Left kidney (tissue), 8 donors: ENCODE measurements at places on chromosomes 1 and 21. TPM values are rescaled to one million over a fixed set of nuclear protein-coding genes. Genes with fewer than 3 reads are reported as not detected.

Gene KIRREL1
- 182 TPM for polyA plus RNA-seq

Gene CD1E
- not detected for polyA plus RNA-seq

Gene TAS1R1
- polyA plus RNA-seq: not detected

Gene NPL
- 9.0 TPM for polyA plus RNA-seq

Gene PGBD2
- polyA plus RNA-seq: 14.2 TPM

Gene HTR6
- 1.6 TPM for polyA plus RNA-seq

Gene ERG
- polyA plus RNA-seq: 17.4 TPM

GRCh38 chr1:61215119-61215518 lies 132.8 kb downstream of the NFIA start:
- no peak for DNase-seq

- no peak for DNase-seq
These were observed 156.2 kb downstream of the FMN2 start for GRCh38 chr1:240247899-240248298.

DNA sequence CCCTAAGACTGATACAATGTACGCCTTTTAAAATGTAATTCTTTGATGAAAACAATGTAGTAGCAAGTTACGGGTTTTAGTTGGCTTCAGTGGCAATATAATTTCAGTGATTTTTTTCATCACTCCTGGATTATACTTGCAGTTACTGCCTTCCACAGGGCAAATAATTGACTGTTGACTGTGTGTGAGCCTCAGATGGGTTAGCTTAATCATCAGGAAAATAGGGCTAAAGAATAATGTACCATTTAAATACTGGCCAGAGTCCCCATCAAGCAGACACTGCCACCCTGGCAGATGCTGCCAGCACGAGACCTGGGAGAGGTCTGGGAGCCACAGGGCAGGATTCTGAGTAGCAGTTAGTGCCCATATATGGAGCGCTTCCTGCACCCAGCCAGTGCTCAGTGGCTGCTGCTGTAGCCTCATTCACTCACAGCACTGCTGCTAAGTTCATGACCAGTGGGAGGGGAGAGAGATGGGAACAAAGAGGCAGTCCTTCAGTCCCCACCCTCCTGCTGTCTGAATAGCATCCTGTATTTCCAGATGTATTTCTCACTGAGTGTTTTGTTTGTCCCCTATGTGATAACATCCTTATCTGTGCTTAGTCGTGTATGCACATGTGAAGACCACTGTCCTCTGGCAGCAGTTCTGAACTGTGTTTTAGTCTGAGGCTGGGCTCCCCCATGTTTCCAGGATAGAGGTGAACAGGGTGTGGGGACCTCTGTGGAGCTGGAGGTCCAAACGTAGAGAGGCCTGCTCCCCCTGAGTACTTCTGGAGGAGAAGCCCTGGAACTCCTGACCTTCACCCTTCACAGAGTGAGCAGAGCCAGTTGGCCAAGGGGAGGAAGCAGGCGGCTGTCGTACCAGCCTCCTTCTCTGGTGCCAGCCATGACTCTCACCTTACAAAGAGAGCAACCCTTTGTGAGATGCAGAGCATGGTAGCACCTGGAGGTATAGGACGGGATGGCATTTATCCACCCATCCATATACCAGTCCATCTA lies 80.4 kb downstream of the ADARB1 start:
- no peak for DNase-seq

- peak; percentile 36 for DNase-seq
These were observed 588 bp downstream of the FLVCR1 start for GRCh38 chr1:212858461-212859265.

DNA sequence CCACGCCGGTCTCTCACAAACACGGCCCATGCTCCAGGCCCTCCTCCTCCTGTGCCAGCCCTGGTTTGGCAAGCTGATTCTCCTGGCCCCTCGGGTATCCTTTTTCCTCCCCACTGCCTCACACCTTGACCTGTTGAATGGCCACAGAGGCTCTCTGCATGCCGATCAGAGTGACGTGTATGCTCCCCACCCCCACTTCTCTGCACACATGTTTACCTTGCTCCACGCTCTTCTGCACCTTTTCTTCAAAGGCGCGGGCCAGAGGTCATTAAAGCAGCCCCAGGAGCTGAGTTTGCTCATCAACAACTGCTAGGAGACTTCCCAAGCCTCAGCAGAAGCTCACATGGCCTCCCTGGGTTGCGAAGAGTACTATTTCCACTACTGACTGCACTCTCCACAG lies 139.3 kb upstream of the EDN2 start:
- no peak for DNase-seq

DNA sequence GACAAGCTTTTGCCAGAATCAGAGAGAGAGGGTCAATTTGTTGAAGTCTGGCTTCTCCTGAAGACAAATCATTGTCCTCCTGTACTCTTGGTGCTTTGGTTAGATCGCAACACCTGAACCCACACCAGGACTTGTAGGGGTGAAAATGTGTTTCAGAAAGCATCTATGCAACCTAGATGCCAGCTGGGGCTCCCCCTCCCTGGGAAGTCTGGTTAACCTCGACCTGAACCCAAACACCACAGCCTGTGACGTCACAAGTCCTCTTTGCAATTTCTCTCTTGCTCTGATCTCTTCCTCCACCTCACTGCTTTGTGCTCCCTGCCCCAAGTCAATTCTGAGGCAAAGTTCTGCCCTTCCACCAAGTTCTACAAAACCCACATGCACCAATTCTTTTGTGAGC lies 42.8 kb upstream of the USP24 start:
- DNase-seq: no peak

GRCh38 chr21:37878946-37879660 lies 37.2 kb downstream of the KCNJ6 start:
- no peak for DNase-seq

DNA sequence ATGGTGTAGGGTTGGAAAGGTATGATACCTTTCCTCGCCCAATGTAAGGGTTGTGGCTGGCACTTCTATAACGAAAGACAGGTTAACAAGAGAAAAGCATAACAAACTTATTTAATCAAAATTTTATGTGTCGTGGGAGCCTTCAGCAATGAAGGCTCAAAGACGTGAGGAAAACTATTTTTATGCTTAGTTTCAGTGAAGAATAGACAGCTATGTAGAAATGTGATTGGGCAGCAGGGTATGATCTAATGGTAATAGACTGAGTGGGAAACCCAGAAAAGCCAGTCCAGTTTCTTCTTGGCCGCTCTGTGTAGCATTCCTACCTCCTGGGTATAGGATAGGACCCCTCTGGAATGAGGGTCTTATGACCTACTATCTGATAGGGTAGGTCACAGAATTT lies 464.7 kb downstream of the ADGRL2 start:
- no peak for DNase-seq

DNA sequence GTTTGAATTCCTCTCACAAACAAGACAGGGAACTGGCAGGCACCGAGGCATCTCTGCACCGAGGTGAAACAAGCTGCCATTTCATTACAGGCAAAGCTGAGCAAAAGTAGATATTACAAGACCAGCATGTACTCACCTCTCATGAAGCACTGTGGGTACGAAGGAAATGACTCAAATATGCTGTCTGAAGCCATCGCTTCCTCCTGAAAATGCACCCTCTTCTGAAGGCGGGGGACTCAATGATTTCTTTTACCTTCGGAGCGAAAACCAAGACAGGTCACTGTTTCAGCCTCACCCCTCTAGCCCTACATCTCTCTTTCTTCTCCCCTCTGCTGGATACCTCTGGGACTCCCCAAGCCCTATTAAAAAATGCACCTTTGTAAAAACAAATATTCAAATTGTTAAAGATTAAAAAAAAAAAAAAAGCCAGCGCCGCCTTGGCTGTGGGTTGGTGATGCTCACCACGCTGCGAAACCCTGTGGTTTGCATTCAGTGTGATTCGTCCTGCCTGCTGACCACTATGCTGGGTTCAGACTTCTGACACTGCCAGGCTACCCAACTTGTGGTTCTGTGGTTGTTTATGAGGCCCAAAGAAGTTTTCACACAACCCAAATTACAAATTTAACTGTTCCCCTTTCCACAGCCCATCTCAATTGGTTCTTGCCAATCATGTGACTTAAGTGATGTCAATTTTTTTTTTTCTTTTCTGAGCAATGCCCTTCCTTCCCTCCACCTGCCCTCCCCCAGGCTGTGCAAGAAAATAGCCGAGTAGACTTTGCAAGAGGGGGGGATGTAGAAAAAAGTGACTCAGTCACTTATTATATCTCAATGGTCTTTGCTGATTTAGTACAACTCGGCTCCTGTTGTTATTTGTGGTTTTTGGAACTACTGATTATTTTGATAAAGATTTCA lies at the start of gene RUNX1:
Gene RUNX1 (minus strand): TSS at position 597 of the 912 bp plus-strand sequence.
- DNase-seq: no peak

GRCh38 chr1:235557495-235557894 lies 53.2 kb upstream of the B3GALNT2 start:
- no peak for DNase-seq

GRCh38 chr1:943545-944340 lies 15.3 kb downstream of the NOC2L start:
- no peak for DNase-seq

DNA sequence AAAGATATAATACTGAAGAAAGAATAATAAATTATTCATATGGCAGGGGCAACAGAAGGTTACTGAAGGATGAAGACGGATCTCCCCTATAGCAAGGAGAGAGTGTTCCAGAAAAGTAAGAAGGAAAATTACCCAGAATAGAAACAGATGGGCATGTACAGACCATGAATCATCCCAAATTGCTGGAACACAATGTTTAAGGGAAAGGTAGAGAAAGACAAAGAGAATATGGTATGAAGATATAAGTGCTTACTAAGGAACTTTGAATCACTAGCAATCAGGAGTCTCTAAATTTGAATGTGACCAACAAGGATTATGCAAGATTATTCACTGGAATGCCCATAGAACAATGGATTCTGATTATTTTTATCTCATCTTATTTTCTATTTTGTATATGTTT lies 375.4 kb downstream of the COL11A1 start:
- DNase-seq: no peak

DNA sequence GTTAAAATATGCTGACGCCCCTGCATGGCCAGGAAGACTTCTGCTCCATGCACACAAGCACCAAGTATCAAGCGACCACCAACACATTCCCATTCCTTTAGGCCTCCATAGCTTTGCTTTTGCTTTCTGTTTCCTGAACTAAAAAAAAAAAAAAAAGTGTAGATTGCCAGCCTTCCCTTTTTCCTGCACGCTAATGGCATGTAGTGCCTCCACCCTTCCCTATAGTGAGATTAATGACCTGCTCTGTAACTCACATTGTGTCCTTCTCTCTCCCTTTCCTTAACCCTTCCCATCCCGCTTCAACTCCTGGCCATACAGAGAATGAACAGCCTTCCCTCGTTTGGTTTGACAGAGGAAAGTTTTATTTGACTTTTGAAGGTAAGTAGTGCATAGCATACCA lies 57.1 kb upstream of the DYNLT5 start:
- DNase-seq: no peak

GRCh38 chr1:19045898-19046880 lies 89.7 kb upstream of the IFFO2 start:
- DNase-seq: no peak

DNA sequence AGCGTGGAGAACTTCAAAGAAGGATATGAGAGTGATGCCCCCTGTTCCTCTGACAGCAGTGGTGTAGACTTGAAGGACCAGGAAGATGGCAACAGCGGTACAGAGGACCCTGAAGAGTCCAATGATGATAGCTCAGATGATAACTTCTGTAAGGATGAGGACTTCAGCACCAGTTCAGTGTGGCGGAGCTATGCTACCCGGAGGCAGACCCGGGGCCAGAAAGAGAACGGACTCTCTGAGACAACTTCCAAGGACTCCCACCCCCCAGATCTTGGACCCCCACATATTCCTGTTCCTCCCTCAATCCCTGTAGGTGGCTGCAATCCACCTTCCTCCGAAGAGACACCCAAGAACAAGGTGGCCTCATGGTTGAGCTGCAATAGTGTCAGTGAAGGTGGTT lies 14.0 kb downstream of the CERS2 start:
- no peak for DNase-seq

GRCh38 chr1:233140974-233141373 lies 154.6 kb downstream of the PCNX2 start:
- DNase-seq: no peak

DNA sequence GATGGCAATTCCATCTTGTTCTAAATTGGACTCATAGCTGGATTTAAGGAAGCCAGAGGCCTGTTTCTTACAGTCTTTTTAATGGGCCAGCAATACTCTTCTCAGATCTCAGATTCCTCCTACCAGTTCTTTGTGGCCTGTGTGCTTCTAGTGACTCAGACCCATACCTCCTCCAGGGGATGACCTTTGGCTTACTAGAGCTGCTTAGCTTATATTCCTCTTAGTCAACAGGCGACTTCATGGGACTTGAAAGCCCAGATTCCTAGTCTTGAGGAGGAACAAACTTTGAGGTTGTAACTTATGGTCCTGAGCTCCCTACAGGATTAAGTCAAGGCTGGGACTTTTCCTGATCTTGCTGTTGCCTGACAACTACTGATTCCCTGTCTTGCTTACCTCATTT lies 12.4 kb upstream of the PAPPA2 start:
- no peak for DNase-seq

- no peak for DNase-seq
These were observed 15.1 kb downstream of the RNF223 start for GRCh38 chr1:1058921-1059493.

DNA sequence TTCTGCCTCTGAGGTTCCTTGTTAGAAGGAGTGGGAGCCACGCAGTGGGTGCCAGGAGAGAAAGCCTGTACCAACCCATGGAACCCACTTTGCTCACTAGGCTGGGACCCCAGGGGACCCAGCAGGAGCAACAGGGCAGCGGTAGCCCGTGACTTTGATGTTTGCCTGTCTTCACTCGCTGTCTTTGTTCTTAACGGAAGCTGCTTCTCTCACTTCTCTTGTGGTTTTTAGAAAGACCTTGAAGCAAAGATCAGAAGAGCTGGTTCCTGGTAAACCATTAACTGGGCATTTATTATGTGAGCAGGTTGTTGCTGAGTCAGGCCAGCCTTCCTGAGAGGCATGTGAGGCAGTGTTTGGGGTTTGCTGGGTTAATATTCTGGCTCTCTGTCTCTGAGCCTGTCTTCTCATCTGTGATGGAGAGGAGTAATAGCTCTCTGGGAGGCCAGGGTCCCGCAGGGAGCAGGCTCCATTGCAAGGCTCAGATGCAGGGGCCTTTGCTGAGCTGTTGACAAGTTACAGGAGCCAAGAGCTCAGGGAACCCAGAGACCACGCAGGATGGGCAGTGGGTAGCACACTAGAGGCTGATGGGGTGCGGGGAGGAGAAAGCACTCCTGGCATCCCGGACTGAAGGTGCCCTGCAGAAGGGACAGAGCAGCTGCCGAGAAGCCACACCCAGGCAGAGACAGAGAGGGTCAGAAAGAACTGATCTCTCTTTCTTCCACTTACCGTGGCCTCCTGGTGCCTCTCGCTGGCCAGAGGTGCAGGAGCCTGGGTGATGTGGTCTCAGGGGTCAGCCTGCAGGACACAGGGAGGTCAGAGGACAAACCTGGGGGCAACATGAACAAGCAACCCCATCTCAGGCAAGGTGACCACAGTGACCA lies 367.5 kb upstream of the C1orf174 start:
- DNase-seq: peak; percentile 21

GRCh38 chr1:56287721-56288120 lies 291.6 kb downstream of the PLPP3 start:
- no peak for DNase-seq

GRCh38 chr1:7885513-7886404 lies 32.9 kb upstream of the UTS2 start:
- no peak for DNase-seq

- DNase-seq: no peak
These were observed 34.1 kb downstream of the BMP8A start for GRCh38 chr1:39525366-39526165.
